Right renal cortex interstitium (tissue), 3 donors: ENCODE measurements at places on chromosomes 6 and 20.

DNA sequence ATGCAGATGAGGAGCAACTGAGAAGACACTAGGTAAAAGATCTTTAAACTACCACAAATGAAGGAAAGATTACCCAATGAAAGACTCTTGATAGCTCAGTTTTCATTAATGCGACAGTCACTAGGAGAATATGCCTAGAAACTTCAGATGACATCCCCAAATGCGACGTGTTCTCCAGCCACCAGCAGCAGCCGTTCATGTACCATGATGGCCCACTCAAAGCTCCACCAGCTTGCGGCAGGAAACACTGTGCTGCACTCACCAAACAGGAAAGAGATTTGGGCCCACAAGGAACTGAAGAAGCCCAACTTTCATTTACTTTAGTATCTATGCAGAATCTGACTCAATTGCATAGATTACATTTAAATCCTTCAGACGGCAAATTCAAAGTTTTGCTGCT is 7.5 kb downstream of the DIDO1 start:
- no peak for DNase-seq

- peak; percentile 23 for DNase-seq
Observed at GRCh38 chr6:24667378-24667803, 514 bp downstream of the ACOT13 start.

DNA sequence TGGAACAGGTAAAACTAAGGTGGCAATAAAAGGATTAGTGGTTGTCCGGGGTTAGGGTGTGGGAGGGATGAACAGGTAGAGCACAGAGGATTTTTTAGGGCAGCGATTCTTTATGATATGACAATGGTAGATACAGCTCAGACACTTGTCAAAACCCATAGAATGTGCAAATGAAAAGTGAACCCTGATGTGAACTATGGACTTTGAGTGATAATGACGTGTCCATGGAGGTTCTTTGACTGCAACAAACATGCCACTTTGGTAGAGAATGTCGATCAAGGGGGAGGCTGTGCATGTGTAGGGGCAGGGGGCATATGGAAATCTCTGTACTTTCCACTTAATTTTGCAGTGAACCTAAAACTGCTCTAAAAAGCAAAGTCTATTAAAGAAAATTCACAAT is 100.7 kb downstream of the LAMP5 start:
- DNase-seq: no peak

GRCh38 chr6:99790679-99791078 is 184.0 kb downstream of the PRDM13 start:
- no peak for DNase-seq

GRCh38 chr6:13702809-13703302 is 8.8 kb downstream of the RANBP9 start:
- no peak for DNase-seq

DNA sequence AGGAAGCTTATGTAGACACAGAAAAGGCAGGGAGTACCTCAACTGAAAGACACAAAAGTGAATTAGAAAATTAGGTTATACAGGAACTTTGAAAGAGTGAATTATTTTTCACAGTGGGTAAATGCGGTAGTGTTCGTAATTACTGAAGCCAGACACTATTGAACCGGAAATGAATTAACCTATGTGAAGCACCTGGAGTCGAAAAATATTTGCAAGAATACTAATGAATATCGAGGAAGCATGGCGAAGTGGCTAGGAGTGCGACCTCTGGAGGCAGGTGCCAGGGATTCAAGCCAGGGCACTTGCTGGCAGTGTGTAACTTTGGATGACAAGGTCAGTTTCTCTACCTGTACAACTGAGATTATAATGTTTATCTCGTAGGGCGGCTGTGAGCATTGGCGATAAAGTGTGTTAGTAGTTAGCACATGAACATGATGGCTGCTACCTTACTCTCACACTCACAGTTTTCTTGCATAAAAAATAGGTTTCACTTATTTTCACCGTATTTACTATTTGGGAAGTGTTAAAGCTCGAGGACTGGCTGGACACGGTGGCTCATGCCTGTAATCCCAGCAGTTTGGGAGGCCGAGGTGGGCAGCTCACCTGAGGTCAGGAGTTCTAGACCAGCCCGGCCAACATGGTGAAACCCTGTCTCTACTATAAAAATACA is 567 bp upstream of the SLC18B1 start:
- DNase-seq: peak; percentile 64

- no peak for DNase-seq
Observed at GRCh38 chr20:11332381-11332780, 585.3 kb upstream of the BTBD3 start.

DNA sequence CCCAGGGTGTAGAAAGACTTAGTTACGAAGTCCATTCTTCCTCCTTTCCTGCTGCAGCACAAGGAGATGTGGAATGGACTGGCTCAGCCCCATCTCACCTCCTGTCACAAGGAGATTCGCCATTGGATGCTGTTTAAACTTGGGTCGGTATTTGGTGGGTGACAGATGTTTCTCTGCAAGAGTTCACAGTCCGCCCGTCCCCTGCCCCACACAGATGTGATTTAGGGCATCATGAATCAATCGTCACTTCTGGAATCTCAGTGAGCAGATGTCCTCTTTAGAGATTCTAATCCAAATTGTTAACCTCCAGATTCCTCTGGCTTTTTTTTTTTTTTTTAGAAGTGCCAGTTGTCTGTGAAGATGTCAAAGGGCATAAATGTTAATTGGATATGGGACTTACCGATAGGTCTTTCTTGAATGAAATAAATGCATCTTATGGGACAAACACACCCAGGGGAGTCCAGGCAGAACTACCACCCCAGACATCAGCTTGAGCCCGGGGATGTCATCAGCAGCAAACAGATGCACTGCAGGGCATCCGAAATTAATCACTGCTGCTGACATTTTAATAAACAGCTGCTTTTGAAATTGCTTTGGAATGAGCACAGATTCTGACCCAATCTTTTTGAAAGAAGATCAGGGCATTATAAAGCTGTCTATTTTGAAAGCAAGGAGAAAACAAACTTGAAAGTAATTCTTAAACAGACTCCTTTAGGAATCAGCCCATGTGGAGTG is 117.6 kb upstream of the CDH4 start:
- DNase-seq: no peak

DNA sequence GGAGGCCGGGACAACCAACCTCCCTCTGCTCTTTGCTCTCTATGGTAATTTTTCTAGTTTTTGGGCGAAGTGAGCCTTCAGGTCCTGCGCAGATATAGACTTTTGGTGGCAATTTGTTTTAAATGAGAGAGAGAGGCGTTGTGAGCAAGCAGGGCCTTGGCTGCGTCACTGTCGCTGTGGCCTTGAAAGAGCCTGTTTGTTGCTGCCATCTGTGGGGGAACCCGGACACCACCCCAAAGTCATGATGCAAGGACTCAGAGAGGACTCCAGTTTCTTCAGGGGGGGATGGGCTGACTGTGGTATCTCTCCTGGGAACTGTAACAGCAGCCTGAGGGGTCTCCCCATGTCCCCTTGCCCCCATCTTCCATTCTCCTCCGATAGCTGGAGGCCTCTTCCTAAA is 462.7 kb upstream of the SULF2 start:
- no peak for DNase-seq

DNA sequence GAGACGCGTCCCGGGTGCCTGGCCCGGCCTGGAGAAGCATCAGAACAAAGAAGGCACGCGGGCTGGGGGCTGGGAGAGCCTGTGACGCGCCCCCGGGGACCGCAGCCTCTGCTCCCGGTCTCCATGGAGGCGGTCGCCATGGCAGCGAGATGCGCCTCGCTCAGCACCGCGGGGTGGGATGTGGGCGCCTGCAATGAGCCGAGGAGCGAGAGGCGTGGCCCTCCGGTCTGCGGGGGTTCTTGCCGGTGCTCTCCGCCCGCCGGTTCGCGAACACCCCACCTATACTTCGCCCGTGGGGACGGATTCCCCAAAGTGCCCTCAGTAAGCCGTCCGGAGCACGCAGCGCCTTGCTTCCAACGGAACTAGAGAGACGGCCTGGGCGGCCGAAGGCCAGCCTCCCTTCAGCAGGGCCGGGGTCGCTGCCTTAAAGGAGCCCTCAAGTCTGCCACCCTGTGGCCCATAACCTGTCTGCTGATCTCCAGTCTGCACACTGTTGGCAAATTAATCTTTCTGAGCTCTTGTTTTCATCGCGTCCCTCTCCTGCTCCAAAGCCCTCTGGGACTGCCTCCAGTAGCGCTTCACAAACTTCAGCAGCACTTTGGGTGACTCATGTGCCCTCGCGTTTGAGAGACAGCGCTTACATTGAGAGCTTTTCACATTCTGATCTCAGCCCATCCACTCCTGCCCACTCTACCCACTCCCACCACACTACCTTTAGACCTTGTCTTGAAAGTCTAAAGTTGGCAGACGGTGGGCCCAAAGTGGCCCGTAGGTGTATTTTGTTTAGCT is 983 bp upstream of the ADISSP start:
- no peak for DNase-seq

DNA sequence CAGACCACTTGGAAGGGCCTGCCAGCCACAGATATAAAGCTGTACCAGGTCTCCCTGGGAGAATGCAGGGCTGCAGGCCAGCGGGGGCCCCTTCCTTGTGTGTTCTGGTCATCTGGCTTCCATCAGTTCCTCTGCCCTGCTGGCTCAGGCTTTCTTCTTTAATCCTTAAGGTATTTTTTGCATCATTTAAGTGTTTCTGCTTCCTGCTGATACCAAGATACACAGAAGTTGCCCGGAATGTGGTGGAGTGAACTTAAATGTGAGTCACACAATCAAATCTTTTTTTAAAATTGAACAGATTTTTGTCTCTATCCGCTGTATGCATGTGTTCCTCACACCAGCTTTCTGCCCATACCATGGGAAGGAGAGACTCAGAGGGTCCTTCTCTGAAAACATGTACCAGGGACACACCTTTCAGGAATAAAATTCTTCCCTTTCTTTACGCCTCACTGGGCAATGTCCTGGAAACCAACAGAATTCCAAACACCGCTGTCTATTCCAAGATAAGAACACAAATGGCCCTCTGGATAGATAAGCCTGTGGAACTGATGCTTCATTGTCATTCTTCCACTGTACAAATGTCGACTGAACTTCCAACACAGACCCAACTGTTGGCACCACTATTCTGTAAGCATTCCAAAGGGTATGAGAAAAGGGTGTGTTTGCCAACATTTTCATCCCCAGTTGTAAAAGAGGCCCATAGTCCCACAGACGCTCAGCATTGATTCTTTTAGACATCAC is 206.2 kb upstream of the MYLIP start:
- no peak for DNase-seq

DNA sequence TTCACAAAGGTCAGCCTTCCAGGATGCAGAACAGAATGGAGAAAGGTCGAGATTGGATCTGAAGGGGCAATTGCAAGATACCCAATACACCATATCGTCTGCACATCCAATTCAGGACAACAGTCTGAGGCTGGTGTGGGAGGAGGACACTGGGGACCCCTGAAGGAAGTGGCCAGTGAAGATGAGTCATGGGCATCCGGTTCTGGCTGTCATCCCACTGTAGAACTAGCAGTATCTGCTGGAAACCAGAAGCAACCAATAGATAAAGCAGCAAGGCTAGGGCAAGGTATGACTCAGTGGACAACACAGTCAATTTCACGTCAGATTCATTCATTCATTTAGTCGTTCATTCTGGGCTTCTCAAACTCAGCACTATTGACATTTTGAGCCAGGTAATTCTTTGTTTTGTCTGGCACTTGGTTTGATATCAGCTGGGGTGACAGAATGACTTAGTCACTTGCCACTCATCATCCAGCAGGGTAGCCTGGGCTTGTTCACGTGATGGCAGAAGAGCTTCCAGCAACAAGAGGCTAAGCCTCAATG is 30.3 kb upstream of the SHLD1 start:
- DNase-seq: no peak

DNA sequence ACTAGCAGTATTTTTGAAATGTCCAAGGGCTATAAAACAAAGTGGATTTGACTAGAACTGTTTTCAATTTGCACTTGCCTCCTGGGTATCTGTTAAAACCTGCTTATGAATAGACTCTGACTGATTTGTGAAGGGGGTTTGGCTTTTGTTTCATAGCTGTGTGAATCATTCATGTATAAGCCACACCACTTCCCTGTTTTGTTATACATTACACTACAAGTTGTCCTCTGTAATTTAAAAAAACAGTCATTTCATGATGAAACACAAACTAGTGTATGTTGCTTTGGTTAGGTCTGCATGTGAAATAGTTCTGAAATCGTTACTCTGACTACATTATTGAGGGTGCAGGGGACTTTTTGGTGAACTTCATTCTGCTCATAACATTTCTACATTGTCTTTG is 121.7 kb downstream of the NKAIN2 start:
- no peak for DNase-seq

- DNase-seq: no peak
Observed at GRCh38 chr20:48916699-48917098, 4.8 kb upstream of the ARFGEF2 start.

GRCh38 chr6:150142670-150143515 is at the start of gene PPP1R14C:
Gene PPP1R14C (plus strand): TSS chr6:150143044. CDS start chr6:150143193, 149 bp downstream.
- no peak for DNase-seq

- no peak for DNase-seq
Observed at GRCh38 chr6:119957195-119957594, 607.6 kb upstream of the MAN1A1 start.

DNA sequence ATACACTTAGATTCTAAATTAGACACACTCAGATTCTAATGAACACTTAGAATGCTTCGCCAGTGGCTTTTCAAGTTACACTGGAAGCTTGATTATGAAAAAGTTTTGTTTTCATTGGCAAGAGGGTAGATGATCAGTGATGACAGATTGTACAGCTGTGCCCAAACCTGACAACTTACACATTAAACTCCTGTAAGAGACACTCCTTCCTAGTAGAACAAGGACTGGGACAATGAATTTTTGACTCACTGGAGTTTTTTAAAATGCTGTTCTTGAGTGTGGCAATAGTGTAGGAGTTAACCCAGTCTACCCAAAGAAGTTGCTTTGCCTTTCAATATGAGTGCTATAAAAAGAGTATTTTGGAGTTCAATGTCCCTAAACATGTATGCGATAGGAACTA is 140.8 kb downstream of the SLC16A10 start:
- DNase-seq: no peak

GRCh38 chr6:56101141-56101553 is 146.2 kb downstream of the COL21A1 start:
- DNase-seq: no peak

- DNase-seq: no peak
Observed at GRCh38 chr20:46774236-46774635, 64.8 kb downstream of the SLC2A10 start.

DNA sequence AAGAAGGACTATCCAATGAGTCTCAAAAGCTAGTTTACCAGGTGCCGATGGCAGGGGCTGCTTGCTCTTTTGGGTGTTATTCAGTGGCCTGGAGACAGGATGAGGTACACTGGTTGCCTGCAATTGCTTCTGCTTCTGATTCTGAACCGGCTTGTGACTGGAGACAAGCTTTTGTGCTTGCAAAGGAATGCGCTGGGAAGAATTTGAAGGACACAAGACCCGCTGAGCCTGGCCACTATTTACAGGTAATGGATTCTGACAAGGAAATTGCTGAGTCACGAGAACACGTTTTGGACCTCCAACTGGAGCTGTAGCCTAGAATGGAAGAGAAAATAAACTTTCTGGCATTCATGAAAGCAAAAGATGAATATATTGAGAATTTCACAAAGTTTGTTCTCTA is 5.8 kb downstream of the AURKA start:
- no peak for DNase-seq

DNA sequence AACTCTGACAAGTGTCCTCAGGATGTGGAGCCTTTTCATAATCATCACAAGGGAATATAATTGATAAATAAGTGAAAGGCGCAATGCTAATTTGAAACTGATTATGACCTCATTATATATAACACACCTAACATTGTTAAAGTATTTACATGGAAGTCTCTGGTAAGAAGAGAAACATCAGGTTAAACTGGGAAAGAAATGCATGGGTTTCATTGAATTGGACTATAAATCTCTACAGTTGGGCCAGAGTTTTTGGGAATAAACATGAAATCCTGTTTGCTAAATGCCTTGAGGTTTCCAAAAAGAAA is 1.0 kb upstream of the SGK1 start:
- no peak for DNase-seq

GRCh38 chr6:147604373-147604772 is 95.9 kb downstream of the SAMD5 start:
- DNase-seq: no peak
